ENCODE measurements at places on chromosomes 13 and 19.

DNA sequence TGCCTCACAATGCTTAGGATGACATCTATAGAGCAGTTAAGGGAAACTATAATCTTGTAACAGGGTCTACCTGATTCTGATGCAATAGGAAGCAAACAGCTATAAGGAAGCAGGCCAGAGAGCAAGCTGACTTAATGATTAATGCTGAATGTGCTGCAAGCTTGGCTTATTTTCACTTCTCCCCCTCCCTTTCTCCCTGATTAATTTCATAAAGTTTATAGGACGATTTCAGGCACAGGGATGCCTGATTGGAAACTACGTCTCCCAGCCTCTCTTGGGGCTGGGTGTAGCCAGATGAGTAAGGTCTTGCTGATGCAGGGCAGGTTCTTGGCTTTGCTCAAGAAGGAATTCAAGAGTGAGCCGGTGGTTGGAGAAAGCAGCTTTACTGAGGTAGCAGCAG lies 82.8 kb upstream of the MRI1 start:
- no peak for DNase-seq

- no peak for DNase-seq
Measured at GRCh38 chr13:70788074-70788473, 679.8 kb upstream of the KLHL1 start.

DNA sequence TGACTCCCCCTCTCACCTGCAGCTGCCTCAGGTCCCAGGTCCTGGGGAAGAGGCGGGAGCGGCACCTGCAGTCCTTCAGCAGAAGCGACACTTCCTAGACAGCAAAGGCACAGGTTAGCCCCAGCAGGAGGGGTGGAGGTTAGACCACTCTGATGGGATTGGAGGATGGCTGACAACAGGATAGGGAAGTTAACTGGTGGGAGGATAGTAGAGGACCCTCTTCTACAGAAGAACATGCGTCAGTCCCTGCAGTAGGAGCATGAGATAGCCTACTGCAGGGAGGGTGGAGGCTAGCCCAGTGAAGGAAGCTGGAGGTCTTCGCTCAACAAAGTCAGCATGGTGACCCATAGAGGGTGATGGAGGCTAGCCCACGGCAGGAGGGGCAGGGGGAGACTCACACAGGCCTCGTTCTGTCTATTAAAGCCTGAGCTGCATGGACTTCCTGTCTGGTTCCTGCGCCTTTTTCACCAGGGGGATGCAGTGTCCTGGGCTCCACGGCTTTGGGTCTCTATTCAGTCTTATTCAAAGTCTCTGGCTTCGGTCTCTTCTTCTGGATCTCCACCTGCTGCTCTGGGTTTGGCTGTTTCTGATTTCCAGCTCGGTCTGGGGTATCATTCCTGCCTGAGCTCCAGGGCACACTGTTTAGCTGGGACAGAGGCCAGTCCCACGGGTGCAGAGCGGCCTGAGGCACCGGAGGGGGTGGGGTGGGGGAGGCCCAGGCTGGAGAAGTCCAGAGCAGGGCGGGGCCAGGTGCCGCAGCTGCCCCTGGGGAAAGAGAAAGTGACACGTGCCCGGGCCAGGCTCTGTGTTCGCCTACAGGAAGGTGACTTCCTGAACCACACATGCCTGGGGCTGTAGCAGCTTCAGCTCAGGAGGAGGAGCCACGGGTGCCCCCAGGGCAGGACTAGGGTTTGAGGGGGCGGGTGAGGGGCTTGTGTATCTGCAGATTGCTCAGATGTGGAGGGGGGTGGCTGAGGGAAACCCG lies 7.3 kb downstream of the IFNL3 start:
- peak; percentile 67 for DNase-seq

DNA sequence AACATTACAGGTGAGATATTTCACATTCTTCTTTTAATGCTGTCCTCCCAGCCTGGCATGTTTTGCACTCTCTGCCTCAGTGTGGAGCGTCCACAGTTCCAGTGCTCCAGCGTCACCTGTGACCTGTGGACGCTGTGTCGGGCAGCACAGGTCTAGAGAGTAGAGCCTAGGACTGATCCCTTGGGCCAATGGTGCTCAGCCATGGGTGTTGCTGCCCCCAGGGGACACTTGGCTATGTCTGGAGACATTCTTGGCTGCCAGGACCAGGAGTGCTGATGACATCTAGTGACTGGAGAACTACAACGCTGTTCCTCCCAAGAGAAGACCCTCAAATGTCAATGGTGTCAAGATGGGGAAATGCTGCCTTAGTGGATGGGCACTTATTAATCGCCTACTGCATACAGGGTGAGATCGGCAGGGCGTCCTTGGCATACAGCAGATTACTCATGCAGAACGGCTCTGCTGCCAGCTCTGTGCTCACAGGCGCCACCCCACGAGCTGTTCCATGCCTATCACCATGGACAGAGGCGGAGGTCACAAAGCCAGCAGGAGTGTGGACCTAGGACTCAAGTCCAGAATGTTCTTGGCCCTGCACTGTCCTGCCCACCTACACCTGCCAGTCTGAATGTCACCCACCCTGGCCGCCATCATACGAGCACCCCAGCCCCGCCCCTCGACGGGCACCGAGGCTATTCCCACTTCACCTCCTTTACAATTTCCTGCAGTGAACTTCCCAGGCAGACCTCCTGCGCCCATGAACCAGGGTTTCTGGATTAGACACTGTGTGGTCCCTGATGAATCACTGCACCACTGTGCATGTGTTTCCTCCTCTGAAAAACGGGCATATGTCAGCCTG lies 13.9 kb upstream of the MADCAM1 start:
- no peak for DNase-seq

- DNase-seq: no peak
Measured at GRCh38 chr13:73948848-73949529, 185.2 kb downstream of the KLF12 start.

- DNase-seq: no peak
Measured at GRCh38 chr13:113901642-113902041, 37.8 kb upstream of the GAS6 start.

Measured in CD4-positive, alpha-beta T cell treated with Interleukin-6 for 4 hours (primary cell).